ENCODE measurements at places on chromosomes 7 and 10.

DNA sequence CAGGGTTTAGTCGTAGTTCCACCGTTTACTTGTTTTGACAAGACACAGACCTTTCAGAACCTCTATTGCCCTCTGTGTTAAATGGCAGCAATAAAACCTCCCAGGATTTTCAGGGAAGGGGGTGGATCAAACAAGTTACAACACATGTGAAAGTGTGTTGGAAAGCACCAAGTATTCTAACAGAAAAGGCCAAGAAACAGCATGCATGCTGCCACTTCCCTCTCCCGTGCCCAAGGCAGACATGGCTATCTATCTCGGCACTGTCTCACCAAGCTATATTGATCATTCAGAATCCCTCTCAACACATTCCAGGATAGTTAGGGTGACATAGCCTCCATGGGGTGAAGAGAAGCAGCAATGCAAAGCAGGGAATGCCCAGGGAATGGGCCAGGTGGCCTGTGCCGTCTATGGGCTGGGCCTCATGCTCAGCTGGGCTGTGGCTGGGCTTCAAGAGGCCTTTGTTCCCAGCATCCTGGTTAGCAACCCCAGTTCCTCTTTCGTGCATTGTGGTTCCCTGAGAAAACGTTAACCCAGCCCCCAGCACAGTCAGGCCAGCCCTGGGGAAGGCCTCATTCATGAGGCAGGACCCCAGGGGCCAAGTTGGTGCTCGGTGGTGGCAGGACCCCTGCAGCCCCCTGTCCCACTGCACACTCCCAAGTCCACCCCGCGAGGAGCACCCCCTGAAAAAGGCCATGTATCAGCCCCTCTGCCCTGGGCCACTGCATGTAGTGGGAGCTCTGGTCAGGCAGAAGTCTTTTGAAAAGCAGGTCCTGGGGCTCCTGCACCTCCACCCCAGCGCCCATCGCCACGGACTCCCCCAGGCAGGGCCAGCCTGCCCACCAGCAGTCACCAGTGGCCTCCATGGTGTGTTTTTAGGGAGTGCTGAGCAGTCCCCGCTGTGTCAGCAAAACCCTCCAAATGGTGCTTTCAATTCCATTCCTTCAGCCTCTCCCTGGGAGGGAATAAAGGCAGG lies 25.5 kb downstream of the VSIR start:
- DNase-seq, result no peak

DNA sequence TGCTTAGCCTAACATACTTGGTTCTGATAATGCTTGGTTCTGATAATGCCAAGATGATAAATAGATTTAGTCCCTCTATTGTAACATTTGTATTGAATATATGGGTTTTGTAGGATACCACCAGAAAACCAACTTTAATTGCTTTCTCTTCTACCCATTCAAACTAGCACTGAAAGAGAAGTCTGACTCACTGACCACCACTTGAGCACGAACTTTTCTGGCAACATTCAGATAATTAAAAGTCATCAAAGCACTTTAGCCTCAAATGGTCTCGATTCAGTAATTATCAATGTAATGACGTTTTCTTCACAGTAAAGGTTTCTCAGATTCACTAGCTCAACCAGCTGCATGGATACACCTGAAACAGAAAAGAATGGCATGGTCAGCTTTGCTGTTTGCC lies 63.0 kb downstream of the HDAC9 start:
- DNase-seq, result no peak

DNA sequence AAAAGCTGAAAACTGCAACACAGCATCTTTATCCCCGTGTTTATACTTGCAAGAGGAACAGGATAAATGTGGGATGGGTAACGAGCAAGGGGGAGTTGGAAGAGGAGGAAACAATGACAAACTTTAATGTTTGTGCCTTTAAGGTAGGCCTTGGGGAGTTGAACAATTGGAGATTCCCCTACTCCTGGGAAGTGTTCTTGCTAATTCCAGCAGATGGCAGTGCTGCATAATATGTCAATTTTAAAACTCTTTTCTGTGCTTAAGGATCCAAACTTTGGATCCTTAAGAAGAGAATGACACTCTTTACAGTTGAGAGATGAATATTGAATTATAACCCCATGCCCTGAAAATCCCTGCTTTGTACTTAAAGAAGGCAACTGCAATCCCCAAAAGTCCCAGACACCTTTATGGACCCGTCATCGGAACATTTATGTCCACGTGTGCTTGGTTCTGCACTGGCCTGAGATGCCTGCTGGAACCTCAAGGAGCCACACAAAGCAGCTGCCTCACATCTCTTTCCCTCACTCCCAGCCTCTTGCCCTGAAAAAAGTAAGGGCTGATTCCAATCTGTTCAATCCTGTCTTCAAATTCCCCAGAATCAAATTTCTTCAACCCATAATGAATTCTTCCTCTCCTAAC lies 12.0 kb downstream of the IFIT5 start:
- DNase-seq, result no peak

GRCh38 chr7:21497072-21497471 lies 45.8 kb upstream of the DNAH11 start:
- DNase-seq, result no peak

GRCh38 chr7:106375499-106375898 lies 90.7 kb upstream of the NAMPT start:
- DNase-seq, result no peak

DNA sequence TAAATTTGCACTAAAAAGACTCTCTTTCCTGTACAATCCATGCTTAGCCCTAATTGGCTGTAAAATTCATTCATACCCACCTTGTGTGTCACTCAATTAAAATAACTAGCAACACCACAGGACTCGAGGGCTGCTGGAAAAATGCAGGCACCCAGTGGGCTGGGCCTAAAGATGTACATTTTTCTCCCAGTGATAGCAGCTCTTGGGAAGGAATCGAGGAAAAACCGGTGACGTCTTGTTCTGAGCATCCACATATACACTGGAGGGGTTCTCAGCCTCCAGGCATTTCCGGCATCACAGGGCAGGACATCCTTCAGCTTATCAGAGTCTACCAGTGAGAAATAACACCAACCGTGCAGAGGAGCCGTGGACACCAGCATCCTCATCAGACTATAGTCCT lies 85.8 kb upstream of the PITRM1 start:
- DNase-seq, result no peak

DNA sequence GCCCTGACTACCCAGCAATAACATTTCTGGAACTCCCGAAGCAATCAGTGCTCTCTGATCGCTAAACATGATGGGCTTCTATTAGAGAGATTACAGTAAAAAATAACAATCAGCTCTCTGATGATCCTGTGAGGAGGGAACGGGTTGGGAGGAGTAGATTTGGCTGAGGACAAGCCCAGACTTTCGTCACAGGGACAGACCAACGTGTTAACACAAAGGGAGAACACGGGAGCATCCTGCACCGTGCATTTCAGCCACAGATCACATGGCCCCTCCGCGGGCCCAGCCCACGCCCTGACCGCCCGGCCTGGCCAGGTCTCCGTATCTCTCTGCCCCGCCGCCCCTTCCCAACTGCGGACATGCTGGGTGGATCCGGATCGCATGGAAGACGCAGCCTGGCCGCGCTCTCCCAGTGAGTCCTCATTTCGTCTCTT lies 95.0 kb upstream of the AGBL3 start:
- no peak for DNase-seq

DNA sequence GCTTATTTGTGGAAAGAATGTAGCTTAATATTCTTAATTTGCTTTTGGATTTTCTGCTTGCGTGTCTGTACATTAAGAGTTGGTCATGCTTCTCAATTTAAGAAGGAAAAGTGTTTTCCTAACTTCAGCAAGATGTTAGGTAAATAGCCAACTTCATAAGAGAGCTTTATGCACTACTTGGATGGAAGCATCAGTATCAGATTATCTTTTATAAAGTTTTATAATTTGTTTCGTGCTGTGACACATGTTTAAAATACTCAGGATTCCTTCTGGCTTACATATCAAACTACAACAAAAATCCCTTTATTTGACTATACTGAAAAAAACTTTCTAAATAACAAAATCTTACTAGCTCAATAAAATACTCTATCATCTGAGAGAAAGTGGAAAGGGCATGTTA lies 34.8 kb upstream of the AGR2 start:
- no peak for DNase-seq

DNA sequence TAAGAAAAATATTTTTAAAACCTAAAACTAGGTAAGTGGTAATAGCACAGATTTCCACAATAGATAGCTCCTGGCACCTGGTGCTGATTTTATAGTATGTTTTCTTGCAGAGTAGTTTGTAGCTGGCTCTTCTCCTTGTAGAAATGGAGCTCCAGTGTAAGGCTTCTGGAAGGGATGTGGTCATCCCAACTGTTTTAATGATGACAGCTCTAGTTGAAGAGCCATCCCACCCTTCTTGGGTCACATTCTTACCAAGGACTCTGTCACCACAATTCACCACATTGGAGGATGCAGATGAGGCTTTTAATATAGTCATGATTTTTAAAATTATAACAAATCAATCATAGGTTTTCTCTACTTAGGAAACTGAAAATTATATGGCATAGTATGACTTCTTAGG lies 31.0 kb downstream of the TES start:
- DNase-seq, result no peak

DNA sequence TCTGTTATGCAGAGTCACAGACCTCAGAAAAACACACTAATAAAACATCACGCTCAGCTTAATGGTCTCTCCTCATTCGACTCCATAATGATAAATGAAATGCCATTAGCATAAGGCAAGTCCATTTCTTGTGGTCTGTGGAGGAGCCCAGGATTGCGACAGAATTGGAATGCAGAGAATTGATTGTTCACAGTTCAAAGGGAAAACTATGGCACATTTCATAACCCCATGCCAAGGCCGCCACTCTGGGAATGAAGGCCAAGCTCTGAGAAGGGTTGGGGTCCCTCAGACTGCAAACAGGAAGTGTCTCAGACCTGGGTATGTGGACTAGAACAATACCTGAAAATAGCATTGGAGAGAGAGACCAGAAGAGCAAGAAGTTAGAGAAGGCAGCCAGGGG lies 398.9 kb downstream of the ADRA2A start:
- no peak for DNase-seq

- DNase-seq, result no peak
These were observed 138.0 kb downstream of the VIPR2 start for GRCh38 chr7:159006610-159007130.

DNA sequence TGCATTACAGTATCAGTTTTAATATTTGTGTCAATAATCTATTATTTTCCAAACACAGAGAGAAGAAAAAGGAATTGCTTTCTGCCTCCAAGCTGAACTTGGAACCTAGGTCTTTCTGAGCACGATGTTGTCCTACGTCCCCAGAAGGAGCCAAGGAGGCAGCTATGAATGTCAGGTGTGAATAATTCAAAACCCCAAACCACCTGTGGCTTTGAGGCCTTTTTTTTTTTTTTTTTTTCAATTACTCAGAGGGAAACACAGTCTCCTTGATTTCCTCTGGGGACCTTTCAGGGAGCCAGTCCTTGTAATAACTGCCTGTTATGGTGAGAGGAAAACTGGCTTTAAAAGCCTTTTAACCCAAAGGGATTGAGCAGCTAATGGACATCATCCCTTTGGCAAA lies 8.3 kb downstream of the GPR85 start:
- DNase-seq, result no peak

DNA sequence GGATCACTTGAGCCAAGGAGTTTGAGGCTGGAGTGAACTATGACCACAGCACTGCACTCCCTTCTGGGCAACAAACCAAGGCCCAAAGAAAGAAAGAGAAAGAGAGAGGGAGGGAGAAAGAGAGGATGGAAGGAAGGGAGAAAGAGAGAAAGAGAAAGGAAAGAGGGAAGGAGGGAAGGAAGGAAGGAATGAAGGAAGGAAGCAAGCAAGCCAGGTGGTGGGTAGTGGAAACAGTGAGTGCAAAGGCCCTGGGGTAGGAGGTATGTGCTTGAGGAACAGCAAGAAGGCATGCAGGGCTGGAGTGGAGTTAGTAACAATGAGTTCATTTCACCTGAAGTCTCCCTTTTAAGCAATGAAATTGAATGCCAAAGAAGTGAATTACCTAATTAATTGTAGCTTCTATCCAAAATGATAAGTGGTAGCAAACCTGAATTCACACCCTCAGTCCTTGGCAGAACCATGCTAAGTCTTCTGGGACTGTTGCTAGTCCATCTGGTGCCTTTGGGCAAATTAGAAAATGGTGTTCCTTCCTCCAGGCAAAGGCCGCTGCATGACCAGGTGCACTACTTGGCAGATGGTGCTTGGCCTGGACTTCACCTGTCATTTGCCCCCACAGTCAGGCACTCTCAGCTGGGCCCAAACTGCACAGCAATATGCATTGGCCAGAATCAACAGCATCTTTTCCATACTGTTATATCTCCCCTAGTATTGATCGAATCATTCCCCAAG lies 67.4 kb upstream of the MPP7 start:
- no peak for DNase-seq

DNA sequence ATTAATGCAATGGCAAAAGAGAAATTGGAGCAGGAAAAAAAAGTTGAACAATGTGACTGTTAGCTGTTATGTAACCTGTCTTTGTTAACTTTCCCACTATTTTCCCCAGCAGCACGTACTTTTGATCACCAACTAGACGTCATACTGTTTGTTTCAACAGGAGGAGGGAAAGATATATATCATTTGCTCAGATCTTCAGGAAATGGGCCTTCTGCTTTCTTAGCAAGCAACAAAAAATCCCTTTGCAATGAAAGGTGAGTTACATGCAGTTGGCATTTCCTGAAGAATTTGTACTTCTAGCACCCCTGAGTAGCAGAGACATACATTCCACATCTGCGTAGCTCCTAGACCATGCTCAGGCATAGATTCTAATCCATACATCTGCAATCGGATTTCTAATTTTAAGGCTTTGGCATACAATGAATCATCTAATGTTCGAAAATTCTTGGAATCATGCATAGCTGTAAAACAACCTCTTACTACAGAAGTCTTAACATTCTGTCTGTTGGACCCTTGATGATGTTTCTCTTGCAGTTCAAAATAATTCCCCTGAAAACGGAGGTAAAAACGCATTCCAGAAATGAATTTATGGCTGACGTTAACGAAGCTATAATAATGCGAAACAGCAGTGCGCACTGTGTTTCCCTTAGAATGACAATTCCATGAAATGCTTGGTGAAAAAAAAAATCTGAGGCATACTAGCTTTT lies 286.9 kb upstream of the MGMT start:
- no peak for DNase-seq
